Inflammatory macrophage treated with lipopolysaccharide for 1 hour (primary cell): ENCODE measurements at places on chromosomes 7 and 10.

GRCh38 chr7:1690359-1690958 lies 20.4 kb downstream of the ELFN1 start:
- DNase-seq: no peak

DNA sequence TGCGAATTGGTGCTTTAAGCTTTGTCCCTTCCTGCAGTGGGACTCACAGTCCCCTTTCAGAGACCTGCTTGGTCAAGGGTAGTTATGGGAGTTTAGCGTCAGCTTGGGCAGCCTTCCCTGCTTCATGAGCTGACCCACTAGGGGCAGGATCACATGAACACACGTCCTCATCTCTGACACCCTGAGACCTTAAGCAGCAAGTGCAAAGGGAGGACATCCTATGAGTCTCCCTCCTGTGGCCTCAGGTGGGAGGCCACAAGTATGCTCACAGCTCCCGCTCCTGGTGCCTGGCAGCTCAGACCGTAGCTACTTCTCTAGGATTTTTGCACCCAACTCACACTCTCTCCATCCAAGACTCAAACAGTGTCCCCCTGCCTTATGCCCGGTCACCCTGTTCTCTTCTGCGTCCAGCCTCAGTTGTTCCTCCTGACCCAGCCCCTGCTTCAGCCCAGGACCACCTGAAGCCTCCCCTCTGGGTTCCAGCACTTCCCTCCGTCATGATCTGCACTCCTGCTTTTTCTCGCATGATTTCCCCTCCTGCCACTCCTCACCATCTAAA lies 136.6 kb upstream of the FAM20C start:
- DNase-seq: no peak

- DNase-seq: no peak
Measured at GRCh38 chr10:128365156-128365725, 239.0 kb upstream of the MKI67 start.

DNA sequence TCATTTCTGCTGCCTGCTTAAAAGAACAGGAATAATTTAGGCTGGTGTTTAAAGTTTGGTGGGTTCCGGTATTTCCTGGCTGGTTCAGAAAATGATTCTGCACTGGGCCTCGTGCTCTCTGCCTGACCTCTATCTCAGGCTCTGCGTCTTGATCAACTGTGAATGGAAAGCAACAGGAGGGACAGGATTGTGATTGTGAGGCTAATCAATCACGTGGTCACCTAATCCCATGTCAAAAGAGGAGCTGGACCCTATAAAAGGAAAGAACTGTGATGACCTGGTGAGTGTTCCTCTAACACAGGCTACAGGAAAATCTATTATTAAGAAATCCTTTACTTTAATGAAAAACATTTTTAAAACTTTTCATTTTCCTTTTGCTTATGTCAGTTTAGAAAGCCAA lies at the start of gene DHX32:
DHX32 (minus strand) TSS at position 101 of the 400 bp plus-strand sequence. CDS start 468 bp downstream, outside the sequence.
- DNase-seq: no peak

DNA sequence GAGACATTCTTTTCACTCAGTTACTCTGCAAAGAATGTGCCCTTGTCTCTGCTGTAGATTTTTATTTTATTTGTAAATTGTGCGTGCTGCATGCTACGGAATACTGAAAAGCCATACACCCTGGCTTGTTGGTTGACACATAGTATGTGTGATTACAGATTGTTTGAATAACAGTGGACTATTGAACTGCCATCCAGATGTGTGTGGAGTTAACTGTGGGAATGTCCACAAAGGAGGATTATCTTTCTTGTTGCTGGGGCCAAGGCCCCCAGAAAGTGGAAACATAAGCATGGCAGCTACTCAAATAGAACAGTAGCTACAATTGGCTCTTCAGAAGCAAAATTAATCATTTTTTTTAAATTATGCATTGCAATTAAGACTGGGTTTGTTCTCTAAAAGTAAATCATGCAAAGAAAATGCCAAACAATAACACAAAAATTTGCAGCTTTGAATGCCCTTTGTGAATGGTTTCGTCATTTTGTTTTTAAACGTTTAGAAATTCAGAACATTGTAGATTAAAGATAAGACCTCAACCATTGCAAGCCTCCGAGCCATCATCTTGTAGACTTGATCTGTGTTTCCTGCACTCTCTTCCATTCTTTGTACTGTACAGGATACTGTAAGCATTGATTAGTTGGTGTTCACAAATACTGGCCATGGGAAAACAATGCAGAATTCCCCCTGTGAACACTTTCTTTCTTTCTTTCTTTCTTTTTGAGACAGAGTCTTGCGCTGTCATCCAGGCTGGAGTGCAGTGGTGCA lies 210.3 kb upstream of the TCF7L2 start:
- no peak for DNase-seq

DNA sequence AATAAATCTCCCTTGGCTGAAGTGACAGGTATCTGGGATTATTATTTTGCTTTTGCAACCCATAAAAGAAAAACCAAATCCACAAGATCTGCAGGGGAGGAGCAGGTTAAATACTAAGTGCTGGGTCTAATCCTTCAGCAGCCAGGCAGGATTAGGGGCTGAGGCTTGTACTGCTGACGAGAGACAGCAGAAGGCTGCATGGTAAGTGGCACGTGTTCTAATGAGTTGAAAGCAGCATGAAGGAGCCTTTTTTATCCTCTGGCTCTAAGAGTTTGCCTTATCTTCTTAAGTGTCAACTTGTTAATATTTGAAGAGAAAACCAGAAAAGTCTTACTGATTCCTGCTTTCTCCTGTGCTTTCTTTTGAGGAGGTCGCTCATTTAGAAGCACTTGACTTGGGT lies 50.0 kb downstream of the LYZL2 start:
- no peak for DNase-seq

- peak; percentile 40 for DNase-seq
Measured at GRCh38 chr10:48608279-48608681, 3.4 kb upstream of the ARHGAP22 start.

GRCh38 chr10:6198171-6198570 lies 4.6 kb upstream of the PFKFB3 start:
- peak; percentile 38 for DNase-seq

DNA sequence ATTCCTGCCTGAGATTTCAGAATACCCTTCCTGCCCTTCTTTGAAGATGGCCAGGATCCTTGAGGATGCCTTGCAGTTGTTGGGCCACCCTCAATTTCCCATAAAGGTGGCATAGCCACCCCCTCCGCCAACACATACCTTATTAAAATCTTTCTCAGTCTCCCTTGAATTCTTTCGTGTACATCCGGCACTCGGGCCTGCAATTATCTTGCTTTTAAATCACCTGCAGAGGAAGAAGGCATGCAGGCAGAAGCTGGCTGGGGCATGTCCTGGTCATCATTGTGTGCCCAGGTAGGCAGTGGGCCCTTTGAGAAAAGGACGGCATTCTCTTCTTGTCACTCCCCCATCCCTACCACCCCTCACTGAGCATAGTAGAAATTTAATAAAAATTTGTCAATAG lies 189.5 kb upstream of the LYZL1 start:
- DNase-seq: no peak

DNA sequence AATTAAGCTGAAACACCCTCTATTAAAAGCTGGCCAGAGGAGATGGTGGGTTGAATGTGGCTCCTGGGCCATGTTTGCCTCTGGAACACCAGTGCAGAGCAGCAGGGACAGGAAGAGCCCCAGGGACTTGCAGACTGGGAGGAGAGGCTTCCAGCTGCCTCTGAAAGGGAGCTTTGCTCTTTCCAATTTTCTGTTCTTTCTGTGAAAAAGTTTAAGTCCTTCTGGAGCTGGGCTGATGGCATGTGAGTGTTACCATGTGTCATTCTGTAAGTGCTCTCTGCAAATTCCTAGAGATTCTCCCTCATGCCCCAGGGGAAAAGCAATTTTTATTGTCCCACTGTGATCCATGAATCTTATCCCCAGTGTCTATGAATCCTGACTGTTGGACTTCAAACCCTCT lies 112.8 kb upstream of the LANCL2 start:
- no peak for DNase-seq

GRCh38 chr7:133786401-133786937 lies 340.7 kb upstream of the LRGUK start:
- DNase-seq: no peak

GRCh38 chr7:133753513-133753912 lies 373.6 kb upstream of the LRGUK start:
- no peak for DNase-seq

GRCh38 chr10:32982911-32983909 lies 25.2 kb upstream of the ITGB1 start:
- DNase-seq: peak; percentile 41

DNA sequence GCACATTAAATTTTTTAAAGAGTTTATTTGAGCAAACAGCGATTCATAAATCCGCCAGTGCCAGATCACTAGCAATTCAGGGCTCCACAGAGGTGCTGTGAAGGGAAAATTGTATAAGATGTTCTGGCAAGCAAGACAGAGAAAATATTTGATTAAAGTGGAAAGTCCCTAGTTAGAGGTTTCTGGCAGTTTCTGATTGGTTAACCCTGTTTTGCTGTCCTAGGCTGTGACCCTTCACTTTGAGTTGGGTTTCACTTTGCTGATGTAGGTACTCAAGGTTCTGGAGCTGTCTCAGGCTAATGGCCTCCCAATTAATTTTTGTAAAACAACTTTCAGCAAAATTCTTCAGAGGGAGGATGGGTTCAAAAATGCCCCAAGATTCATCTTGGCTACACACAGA lies 79.4 kb upstream of the NXPH1 start:
- DNase-seq: no peak

GRCh38 chr10:12914111-12914510 lies 87.4 kb downstream of the CCDC3 start:
- DNase-seq: no peak

DNA sequence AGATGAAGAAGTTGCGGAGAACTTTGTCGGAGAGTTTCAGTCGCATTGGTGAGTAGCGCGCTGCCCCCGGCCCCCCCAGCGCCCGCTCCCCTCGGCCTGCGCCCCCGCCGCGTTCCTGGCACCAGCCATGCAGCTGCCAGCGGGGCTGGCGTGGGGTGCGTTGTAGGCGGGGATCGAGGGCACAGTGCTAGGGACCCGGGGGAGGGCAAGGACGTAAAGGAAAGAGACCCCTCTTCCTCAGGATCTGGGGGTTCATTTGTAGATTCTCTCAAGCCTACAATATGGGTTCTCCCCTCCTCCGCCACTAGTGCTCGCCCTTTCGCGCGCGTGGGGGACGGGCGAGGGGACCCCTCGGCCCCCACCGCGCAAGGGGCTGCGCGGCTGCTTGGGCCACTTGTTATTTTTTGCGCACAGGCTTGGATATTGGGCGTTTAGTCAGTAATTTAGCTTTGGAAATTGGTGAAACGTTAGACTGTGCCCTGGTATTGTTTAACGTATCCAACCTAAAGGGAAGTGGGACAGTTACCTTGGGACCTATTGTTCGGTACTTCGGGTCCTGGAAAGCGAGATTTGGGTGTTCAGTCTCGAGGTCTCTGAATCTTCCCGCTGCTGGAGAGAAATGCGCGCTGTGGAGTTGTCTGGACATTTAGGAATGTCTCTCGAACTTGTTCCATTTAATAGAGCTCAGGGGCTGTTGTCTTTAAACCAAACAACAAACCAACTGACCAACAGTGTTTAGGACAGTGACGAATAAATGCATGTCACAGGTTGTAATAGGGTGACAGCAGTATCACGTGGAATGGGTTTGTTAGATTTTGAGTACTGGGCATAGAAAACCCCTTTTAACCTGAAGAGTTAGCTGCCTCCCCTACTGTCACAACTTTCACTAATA lies 796 bp downstream of the CDK14 start:
- peak; percentile 63 for DNase-seq

DNA sequence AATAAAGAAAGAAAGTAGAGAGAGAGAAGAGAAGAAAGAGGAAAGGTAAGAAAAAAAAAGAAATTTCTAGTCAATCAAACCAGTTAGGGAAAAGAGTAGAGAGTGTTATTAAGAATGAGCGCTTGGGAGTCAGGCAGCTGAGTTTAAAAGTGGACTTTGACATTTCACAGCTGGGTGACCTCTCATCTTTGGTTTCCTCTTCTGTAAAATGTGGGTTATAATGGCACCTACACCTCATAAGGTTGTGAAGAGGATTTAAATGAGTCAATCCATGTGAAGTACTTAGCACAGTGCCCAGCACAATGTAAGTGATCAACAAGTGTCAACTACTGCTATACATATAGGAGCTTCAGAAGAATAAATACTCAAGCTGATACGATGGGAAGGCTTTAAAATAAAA lies 12.2 kb downstream of the HOXA1 start:
- no peak for DNase-seq

GRCh38 chr7:121078701-121079227 lies 90.3 kb downstream of the CPED1 start:
- DNase-seq: no peak

GRCh38 chr7:31263338-31263737 lies 77.2 kb downstream of the NEUROD6 start:
- DNase-seq: no peak

DNA sequence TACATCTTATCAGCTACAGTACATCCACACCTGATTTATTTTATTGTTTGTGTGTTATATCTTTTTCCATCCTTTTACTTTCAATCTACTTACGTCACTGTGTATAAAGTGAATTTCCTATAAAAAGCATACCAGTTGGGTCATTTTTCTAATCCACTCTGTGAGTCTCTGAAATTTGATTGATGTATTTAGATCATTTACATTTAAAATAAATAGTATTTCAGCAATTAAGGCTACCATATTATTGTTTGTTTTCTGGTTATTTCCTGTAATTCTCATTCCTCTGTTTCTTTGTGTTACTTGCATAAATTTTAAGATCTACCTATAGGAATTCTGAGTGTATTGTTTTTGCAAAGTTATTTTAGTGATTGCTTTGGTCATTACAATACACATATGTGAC lies 53.7 kb downstream of the VSTM4 start:
- DNase-seq: no peak

GRCh38 chr10:48457949-48458661 lies 146.8 kb downstream of the ARHGAP22 start:
- DNase-seq: no peak

DNA sequence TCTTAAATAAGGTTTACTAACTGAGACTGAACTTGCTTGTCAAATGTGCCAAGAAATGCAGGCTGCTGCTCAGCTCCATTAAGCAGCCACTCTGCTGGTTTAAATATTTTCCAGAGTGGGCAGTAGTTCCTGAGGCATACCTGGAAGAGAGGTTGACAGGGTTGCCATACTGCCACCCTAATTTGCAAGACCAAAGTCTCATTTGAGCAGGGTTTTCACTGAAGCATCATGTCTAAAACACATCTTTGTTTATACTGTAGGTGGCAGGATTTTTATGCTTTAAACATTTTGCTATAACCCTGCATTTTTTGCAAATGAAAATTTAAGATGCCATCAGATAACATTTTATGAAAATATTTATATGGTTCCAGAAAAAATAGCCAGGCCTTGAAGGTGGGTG lies 618.0 kb upstream of the LRRTM3 start:
- DNase-seq: no peak

GRCh38 chr10:124071141-124071540 lies 22.3 kb downstream of the CHST15 start:
- no peak for DNase-seq
